Peyer's patch (tissue), 4 donors: ENCODE measurements at places on chromosomes 16 and 17.

GRCh38 chr16:64983963-64984362, 137.9 kb downstream of the CDH11 start:
- H3K4me3 ChIP-seq: no peak overlapping the region
- H3K4me1 ChIP-seq: no peaks in the 10 kb centered on the region
- no peak overlapping the region for H3K27ac ChIP-seq

- no peaks in the 10 kb centered on the region for H3K36me3 ChIP-seq
- H3K4me3 ChIP-seq: no peak overlapping the region
- peak overlapping the region; percentile 77 for H3K27ac ChIP-seq
- H3K4me1 ChIP-seq: no peaks in the 10 kb centered on the region
- peak; percentile 57 for DNase-seq
- H3K27me3 ChIP-seq: no peaks in the 10 kb centered on the region
Measured at GRCh38 chr17:17570140-17570797, 21.2 kb downstream of the PEMT start.

GRCh38 chr16:23948949-23949411, 113.2 kb downstream of the PRKCB start:
- H3K4me3 ChIP-seq: no peak overlapping the region
- no peak for DNase-seq
- H3K4me1 ChIP-seq: peaks cover 6% of the 10 kb centered on the region

- H3K4me3 ChIP-seq: no peak overlapping the region
- H3K4me1 ChIP-seq: no peaks in the 10 kb centered on the region
- no peak for DNase-seq
- no peaks in the 10 kb centered on the region for H3K27me3 ChIP-seq
- peaks cover 97% of the 10 kb centered on the region for H3K36me3 ChIP-seq
Measured at GRCh38 chr17:80354336-80354735, 60.6 kb upstream of the ENDOV start.

GRCh38 chr17:49277638-49278037, 47.1 kb upstream of the PHOSPHO1 start:
- H3K4me3 ChIP-seq: no peak overlapping the region
- H3K27ac ChIP-seq: no peak overlapping the region
- peak; percentile 24 for DNase-seq
- H3K36me3 ChIP-seq: no peaks in the 10 kb centered on the region

- H3K27ac ChIP-seq: no peak overlapping the region
- no peaks in the 10 kb centered on the region for H3K27me3 ChIP-seq
- no peaks in the 10 kb centered on the region for H3K36me3 ChIP-seq
- DNase-seq: no peak
- no peak overlapping the region for H3K4me3 ChIP-seq
- no peaks in the 10 kb centered on the region for H3K4me1 ChIP-seq
Measured at GRCh38 chr17:14143688-14144087, 74.4 kb downstream of the COX10 start.
